ENCODE measurements at places on chromosomes 13 and 19. TPM values are rescaled to one million over a fixed set of nuclear protein-coding genes. Genes with fewer than 3 reads are reported as not detected.

Gene PROSER3
- total RNA-seq = 19.5 TPM

Gene CEACAM20
- total RNA-seq = not detected

Gene KASH5
- not detected for total RNA-seq

Gene IRGC
- total RNA-seq = not detected

Gene GNG8
- total RNA-seq = not detected
